Heart left ventricle (tissue), 16 donors: ENCODE measurements at places on chromosomes 3 and 15. TPM values are rescaled to one million over a fixed set of nuclear protein-coding genes. Genes with fewer than 3 reads are reported as not detected.

GRCh38 chr15:68765602-68766368 is 54.9 kb downstream of the ANP32A start:
- DNase-seq: no peak

DNA sequence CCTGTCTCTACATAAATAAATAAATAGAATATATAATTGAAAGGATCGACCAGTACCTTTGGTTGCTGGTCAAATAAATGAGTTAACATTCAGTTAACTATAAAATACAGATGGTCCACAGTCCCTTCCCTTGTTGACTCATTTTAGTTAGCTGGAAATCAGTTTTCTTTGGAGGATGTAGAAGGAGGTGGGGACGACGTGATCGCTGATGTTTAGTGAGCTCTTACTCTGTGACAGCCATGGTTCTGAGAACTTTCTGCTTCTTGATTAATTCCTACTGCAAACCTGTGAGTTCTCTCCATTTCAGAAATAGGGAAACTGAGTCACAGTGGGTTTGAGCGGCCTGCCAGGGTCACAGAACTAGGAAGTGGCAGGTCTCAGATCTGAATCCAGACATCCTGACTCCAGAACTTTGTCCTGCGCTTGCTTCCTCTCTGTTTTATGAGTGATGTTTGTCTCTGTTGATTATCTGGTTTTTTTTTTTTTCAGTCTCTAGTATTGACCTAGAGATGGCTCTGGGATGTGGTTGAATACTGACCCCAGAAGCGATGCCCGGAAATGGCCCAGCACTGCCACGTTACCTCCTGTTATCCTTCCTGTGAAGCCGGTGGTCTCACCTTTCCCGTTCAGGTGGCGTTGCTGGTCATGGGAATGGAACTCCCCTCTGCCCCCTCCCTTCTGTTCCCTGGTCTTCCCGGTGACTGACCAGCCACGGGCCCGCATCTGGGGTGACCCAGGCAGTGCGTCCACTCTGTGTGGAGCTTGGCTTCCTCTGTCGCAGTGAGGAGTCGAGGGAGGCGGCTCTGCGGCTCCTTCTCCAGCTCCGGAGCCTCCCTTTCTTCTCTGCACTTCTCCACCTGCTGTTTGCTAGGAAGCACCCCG is 18.2 kb downstream of the SYNM start:
- DNase-seq: no peak

- DNase-seq: no peak
Measured at GRCh38 chr3:143283432-143284128, 164.0 kb downstream of the CHST2 start.

DNA sequence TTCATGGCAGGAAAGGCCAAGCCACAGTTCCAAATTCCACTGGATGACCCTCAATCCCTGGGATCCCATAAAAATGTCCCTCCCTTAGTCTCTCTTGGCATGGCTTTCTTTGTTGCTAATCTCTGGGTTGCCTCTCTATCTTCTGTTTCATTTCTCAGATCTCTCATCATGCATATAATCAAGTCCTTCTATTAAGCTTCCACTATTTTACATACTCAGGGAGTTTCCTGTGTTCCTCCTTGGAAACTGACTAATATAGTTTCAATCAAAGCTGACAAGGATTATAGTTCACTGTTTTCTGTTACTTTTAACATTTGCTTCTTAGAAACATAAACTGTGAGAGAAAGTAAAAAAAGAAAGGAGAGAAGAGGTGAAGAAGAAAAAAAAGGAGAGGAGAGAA is 113.8 kb upstream of the COL8A1 start:
- DNase-seq: no peak

DNA sequence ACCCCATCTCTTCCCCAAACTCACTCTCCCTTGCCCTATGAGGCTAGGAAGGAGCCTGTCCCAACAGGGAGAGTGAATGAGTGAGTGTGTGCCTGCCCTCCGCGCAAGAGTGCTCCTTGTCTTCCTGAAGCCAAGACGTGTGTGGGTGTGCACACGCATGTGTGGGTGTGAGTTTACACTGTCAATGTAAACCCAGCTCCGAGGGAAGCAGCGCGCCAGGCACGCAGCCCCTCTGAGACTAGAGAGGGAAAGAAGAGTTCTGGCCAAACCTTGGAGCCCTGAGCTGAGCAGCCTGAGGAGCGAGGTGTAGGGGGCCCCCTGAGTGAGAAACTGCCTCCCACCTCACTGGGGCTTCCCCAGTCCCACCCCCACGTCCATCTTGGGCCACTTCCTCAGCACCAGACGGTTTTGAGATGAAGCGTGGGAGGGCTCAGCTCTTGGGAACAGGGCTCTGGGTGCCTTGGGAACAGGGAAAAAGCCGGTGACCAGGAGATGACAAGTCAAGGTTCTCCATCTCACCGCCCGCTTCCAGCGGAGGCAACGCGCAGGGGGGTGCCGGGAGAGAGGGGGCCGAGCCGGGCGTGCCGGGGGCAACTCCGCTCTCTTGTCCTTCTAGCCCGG is 5.1 kb downstream of the MECOM start:
- peak; percentile 56 for DNase-seq

DNA sequence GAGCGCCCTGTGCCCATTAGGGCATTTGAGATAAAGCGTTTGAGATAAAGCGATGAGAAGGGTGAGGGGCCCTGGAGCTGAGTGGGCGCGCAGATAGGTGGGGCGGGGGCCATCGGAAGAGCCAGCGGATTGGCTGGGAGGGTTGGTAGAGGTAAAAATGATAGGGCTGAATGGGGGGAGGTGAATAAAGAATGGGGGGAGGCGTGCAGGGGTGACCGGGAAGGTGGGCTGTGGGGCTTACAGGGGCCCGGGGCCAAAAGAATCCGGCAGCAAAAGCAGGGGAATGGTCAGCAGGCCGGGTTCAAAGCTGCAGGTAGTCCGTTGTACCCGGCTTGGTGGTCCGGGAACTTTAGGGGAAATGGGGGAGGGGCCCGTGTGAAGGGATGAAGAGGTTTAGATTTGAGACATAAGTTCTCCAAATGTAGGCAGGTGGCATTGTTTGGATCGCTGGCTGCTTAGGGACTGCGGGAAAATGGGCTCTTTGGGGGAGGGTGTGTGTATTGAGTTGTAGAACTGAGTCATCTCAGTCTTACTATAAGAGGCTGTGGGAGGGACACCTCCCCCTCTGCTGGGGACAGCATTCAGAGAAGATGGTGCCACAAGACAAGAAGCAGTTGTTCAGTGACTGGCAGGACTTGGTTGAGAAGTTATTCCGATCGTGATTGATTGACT is 610 bp downstream of the ARID3B start:
- peak; percentile 19 for DNase-seq

DNA sequence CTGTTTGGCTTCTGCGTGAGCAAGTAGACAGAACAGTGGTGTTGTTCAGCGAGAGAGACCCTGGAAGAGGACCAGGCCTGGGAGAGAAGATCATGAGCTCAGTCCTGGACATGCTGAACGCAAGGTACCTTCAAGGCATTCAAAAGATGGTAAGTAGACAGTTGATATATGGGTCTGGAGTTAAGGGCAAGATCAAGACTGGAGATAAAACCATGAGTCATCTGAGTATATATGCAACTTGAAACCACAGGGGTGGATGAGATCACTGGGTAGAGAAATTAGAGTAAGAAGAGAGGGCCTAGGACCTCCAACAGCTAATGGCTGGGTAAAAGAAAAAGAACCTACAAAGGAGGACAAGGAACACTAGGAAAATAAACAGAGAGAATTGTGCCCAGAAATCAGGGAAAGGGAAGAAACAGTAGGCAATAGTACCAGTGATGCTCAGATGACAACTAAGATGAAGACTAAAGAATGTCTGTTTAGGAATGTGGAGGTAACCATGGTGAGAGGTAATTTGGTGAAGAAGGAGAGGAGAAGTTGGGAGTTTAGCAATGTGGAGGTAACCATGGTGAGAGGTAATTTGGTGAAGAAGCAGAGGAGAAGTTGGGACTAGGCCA is 343.2 kb upstream of the ADAMTS9 start:
- DNase-seq: no peak

GRCh38 chr3:10353661-10354360 is 32.9 kb upstream of the SEC13 start:
- DNase-seq: no peak

GRCh38 chr3:79067734-79068133 is 700.1 kb downstream of the ROBO1 start:
- DNase-seq: no peak

DNA sequence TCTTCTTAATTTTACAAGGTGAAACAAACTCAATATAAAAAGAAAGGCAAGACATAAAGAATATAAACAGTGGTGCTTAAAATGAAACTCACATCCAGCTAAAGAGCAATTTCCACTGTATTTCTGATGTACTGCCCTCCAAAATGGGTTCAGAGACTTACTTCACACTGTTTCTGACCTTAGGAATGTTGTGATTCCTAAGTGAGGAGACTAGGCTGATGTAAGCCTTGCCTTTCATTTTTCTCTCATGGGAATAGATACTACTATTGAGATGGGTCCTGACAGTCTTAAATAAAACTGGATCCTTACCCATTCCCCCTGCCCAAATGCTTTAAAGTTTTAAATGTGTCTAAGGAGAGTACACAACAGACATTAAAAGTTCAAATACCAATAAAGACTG is 86.9 kb downstream of the CBLB start:
- DNase-seq: no peak

GRCh38 chr3:107222907-107223306 is 154.3 kb upstream of the CCDC54 start:
- no peak for DNase-seq

The C3orf20 gene
- not detected for total RNA-seq

The C3orf80 gene
- 0.35 TPM for total RNA-seq

The SEC22A gene
- 8.3 TPM for total RNA-seq

The C3orf85 gene
- total RNA-seq: not detected
